PC-9 (cell line): ENCODE measurements at places on chromosomes 1 and 21. TPM values are rescaled to one million over a fixed set of nuclear protein-coding genes. Genes with fewer than 3 reads are reported as not detected.
A peak's percentile ranks its signal among the peaks of the same experiment; 100 is the strongest.

The NDUFS5 gene
- 498 and 524 TPM in 2 replicates for total RNA-seq

The RUNX3 gene
- not detected in 2 replicates for total RNA-seq

The ILDR2 gene
- not detected in 2 replicates for total RNA-seq

The CLDN19 gene
- total RNA-seq: not detected in 2 replicates

The NFASC gene
- not detected in 2 replicates for total RNA-seq

The CDK18 gene
- 35.3 and 36.2 TPM in 2 replicates for total RNA-seq

The BMP8B gene
- 2.4 TPM in 2 replicates for total RNA-seq

- DNase-seq: no peak
Measured at GRCh38 chr21:44702111-44702972, 5.4 kb downstream of the KRTAP10-12 start.

DNA sequence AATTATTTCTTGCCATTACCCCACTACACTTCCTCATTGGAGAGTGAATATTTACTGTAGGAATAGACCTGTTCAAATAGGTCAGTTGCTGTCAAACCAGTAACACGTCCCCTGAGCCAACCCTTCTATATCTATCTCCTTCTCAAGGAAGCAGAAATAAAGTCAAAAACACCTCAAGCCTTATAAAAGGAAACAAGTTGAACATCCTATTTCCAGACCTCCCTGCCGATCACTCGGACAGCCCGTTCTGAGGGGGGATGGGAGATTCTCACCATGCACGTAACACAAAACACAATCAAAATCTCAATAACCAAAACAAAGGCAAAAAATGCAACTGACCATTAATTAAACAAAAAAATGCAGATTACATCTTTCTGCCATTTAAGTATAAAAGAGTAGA, 121.5 kb upstream of the KRTAP19-8 start:
- no peak for DNase-seq

DNA sequence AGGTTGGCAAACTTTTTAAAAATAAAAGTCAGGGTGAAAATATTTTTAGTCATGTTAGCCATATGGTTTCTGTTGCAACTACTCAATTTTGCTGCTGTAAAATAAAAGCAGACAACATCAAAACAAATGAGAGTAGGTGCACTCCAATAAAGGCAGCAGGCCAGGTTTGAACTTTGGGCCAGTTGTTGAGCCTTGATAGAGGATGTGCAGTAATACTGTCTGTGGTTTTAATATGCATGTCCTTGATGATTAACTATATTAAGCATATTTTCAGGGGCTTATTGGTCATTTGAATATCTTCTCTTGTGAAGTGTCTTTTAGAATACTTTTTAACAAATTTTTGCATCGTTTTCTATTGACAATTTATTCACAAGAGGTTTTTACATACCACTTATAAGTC, 1399.9 kb upstream of the B3GALT2 start:
- no peak for DNase-seq

GRCh38 chr1:5369223-5369622, 623.0 kb downstream of the NPHP4 start:
- no peak for DNase-seq

DNA sequence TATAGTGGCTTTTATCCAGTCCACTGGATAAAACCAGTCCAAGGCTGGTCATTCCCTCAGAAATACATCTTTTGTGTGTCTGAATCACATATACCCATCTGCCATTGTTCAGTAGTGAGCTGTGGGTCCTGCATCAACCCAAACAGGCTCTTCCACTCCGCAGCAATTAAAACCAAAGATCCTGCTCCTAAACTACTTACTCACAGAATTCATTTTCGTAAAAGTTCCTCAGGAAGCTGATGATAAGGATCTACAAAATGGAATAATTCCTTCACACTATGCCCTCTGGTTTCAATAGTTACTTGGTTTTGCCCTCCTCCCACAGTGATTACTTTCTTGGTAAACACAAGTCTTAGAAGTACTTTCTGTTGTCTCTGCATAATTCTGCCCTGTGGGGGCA, 5.1 kb upstream of the MFSD2A start:
- DNase-seq: peak; percentile 65

GRCh38 chr1:228830954-228831481, 95.7 kb downstream of the RHOU start:
- DNase-seq: no peak

DNA sequence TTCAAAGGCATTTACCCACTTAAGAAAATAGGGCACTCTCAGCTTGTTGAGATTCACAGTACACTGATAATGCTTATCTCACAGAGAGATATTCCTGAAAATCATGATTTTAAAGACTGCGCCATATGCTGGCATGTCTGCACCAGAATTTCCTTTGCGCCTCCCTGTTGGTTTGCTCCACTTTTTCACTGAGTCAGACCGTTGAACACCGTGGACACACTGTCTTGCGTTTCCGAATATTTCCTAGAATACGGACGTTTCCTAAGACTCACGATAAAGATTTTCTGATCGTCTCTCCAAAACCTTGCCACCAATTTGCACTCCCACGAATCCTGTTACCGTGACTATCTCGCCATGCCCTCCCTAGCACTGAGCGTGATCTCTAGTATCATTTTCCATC, 497 bp upstream of the C1orf115 start:
- DNase-seq: no peak

GRCh38 chr1:239233626-239234025, 152.7 kb upstream of the CHRM3 start:
- no peak for DNase-seq

DNA sequence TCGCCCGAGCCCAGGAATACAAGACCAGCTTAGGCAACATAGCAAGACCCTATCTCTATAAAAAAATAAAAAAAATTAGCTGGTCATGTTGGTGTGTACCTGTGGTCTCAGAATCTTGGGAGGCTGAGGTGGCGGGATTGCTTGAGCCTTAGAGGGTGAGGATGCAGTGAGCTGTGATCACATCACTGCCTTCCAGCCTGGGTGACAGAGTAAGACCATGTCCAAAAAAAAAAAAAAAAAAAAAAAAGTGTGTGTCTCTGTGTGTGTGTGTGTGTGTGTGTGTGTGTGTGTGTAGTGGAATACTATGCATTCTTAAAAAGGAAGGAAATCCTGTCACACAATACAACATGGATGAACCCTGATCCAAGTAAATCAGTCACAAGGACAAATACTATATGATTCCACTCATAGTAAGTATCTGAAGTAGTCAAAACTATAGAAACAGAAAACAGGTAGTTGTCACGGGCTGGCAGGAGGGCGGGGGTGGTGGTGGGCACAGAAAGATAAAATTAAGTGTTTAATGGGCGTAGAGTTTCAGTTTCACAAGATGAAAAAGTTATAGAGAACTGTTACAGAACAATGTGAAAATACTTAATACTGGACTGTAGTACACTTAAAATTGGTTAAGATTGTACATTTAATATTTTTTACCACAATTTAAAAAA, 47.8 kb downstream of the SELENOF start:
- DNase-seq: no peak

DNA sequence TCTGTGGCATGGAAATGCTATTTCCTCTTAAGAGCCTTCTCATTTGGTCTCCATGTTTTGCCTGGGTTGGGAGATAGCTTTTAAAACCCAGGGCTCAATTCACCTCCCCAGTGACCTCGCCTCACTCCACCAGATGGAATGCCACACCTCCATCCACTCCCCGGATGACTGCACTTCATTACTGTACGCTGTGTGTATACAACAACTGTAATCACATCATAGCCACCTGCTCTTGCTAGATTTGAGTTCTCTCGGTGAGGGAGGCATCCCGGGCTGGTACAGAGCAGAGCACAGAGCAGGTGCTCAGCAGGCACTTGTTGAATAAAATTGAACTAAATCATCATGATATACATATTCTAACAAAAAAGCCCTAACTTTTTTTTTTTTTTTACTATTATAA, 26.0 kb downstream of the SDE2 start:
- DNase-seq: peak; percentile 40

GRCh38 chr1:171898941-171899340, 57.6 kb downstream of the DNM3 start:
- no peak for DNase-seq
